NCI-H1105 treated with DMSO at 0.1 percent for 48 hours (cell line): ENCODE measurements at places on chromosomes 11 and 22.

- DNase-seq = no peak
Measured at GRCh38 chr11:78196661-78197091, 8.0 kb downstream of the USP35 start.

DNA sequence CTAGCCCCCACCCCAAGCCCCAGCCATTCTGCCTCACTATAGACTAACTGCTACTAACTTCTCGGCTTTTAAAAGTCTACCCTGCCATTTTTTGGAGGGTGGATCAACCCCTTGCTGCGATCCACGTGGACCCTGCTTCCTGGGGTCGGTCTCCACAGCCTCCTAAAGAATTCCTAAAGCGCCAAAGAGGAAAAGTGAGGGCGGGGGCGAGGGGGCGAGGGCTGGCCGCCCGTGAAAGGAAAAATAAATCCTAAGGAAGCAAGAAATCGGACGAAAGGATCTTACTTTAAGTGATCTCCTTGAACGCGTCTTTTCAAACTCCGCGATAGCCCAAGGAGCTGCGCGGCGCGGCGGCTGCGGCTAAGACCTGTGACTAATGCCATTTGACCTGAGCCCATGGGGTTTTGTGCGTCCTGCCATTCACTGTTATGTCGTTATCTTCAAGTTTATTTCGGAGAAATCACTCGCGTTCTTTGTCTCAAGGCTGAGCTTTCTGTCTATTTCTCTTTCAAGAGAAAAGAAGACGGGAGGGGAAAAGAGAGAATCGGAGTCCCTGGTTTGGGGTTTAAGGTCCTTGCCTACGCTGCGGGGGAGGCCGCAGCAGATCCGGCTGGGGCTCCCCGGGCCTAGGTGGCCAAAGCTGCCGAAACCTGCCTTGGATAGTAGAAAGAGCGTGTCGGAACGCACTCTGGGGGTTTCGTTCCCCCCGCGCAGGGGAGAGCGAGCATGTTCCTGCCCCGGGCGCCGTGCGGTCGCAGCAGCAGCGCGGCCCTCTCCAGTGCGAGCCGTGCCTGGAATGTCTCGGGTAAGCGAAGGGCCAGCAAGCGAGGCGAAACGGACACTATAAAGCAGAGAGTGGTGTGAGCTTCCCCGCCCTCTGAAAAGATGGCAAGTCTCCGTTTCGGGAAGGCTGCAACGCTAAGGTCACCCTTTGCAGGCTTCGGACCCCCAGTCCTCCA, 2.8 kb upstream of the DBX1 start:
- no peak for DNase-seq

DNA sequence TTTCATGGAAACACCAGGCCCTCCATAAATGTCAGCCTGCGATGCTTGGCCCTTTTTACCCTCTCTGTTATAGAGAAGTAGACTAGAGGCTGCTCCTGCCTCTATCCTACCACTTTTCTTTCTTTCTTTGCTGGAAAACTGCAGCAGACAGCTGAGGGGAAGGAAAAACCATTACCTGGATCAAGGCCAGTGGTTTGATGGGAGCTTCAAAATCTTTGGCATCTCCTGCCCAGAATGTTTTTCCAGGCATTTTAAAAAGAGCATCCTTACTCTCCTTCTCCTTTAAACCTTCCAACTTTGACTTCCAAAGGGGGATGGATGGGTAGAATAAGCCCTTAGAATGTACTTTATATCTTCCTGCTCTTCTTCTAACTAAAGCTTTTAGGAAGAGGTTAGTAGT, 44.9 kb downstream of the EXT2 start:
- no peak for DNase-seq

DNA sequence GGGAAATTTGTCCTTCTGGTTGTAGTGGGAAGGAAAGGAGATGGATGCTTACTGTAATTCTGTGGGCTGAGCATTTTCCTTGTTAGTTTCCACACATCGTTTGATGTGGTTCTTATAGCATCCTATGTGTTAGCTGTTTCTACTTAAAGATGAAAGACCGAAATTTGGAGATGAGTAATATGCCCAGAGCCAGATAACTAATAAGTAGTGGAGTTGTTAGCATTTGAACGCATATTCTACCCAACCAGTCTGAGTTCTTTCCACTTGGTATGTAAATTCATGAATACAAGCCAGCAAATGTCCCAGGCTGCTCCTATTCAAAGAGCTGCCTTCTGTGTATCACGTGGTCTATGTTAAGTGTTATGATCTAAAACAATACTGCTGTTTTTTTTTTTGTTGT, 14.6 kb downstream of the SPECC1L start:
- no peak for DNase-seq

DNA sequence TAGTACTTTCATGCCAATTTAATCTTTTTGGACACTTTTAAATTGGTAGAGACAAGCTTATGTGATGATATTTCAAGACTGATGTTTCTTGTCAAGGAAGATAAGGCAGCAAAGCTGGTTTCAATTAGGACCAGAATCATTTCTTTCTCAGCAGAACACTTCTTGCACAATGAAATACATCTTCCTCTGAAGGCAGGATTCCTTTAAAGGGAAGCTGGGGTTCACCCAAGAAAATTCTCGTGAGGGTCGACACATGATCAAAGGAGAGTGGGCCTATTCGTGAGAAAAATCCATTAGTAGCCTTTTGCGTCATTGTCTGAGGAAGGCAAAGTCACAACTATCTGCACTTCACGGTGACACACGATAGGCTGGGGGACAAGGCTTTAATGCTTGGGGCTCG, 17.6 kb downstream of the TTC12 start:
- no peak for DNase-seq
